CD4-positive, CD25-positive, alpha-beta regulatory T cell (primary cell): ENCODE measurements at places on chromosomes 5 and 9. TPM values are rescaled to one million over a fixed set of nuclear protein-coding genes. Genes with fewer than 3 reads are reported as not detected.

IFNB1 gene
- total RNA-seq: not detected

BSPRY gene
- total RNA-seq: 0.57 TPM

AK1 gene
- total RNA-seq: 84.7 TPM

MEGF10 gene
- not detected for total RNA-seq

ZFP2 gene
- 0.30 TPM for total RNA-seq

QSOX2 gene
- 16.6 TPM for total RNA-seq

ADAMTS19 gene
- not detected for total RNA-seq

PCDHA11 gene
- not detected for total RNA-seq

HDHD3 gene
- total RNA-seq: 14.3 TPM

AQP3 gene
- 140 TPM for total RNA-seq

CKMT2 gene
- total RNA-seq: not detected

CEP78 gene
- 39.8 TPM for total RNA-seq

SLC34A3 gene
- not detected for total RNA-seq

PPP3R2 gene
- total RNA-seq: not detected

KIF20A gene
- 0.91 TPM for total RNA-seq

PCDHB9 gene
- 0.07 TPM for total RNA-seq

GRCh38 chr9:97853844-97854695, 1.0 kb downstream of the FOXE1 start:
- no peak overlapping the region for H3K4me3 ChIP-seq
- peaks cover 45% of the 10 kb centered on the region for H3K4me1 ChIP-seq
- H3K27me3 ChIP-seq: peaks cover 46% of the 10 kb centered on the region
- DNase-seq: peak; percentile 60
- H3K36me3 ChIP-seq: no peaks in the 10 kb centered on the region

GRCh38 chr9:69885931-69886330, 65.3 kb downstream of the CFAP95 start:
- no peak for DNase-seq
- no peaks in the 10 kb centered on the region for H3K4me1 ChIP-seq

- no peak overlapping the region for H3K27ac ChIP-seq
- H3K27me3 ChIP-seq: peaks cover 6% of the 10 kb centered on the region
- H3K4me3 ChIP-seq: no peak overlapping the region
- DNase-seq: no peak
These were observed 24.7 kb upstream of the RANBP6 start for GRCh38 chr9:6040077-6040476.

DNA sequence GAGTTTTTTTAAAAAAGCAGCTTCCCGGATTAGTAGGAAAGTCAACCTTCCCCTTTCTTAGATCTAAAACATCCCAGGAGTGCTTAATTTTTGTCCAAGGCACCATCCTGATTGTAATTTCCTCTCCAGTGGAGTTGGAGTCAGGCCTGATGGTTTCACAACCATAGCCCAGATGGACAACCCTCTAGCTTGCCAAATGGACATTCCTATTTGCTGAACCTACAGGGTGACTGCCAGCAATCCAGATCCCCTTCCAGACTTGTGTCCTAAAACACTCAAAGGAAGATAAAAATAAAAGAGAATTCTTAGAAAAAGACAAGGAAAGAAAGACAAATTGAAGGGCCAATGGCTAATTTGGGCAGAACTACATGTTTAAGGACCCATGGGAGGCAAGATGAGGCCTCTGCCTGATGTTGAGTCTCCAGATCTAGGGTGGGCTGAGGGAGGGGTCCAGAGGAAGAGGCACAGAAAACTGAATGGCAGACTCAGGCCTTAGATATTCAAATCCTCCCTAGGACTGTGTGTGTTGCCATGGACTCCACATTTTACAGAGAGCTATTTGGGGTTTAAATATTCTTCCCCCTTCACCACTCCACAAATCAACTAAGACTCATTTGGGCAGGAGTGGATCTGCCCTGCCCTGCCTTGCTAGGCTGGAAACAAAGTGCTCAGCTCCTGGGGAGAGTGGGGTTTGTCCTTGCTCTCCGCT, 38.5 kb upstream of the SLC44A1 start:
- no peaks in the 10 kb centered on the region for H3K27me3 ChIP-seq
- H3K27ac ChIP-seq: no peak overlapping the region
- H3K36me3 ChIP-seq: no peaks in the 10 kb centered on the region
- no peak overlapping the region for H3K4me3 ChIP-seq
- H3K4me1 ChIP-seq: no peaks in the 10 kb centered on the region
- DNase-seq: no peak

DNA sequence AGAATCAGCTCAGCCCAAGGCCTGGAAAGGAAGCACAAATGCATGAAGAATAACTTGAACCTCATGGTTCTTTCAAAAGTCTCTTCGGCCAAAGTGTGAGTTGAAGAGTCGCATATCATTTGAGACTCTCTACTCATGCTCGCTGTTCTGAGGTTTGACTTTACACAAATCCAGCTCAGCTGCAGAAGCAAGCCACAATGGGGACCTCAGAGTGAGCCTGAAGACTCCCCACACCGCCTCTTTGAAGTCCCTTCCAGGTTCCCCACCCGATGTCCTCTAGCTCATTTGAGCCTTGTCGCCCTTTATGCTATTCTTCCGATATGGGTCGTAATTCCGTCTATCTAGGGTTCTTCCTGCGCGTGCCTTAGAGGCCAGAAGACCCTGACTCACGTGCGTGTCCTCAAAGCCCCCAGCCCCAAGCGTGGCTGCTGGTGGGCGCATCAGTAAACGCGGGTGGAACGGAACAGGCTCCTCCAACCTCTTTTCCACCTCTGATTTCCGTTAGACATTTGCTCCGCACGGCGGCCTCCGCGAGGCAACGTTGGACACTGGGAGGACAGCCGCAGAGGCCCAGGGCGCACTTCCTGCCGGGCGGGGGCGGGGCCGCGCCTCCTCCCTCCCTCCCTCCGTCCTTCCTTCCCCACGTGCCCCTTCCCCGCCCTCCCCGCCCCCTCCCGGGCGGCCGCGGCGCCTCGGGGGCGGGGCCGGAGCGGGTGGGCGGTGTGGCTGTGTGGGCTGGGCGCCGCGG, at the start of gene SNX30:
Gene SNX30 (plus strand): TSS at position 745 of the 748 bp plus-strand sequence. CDS start 242 bp downstream, outside the sequence.
- peak within 1 kb of the TSS; percentile 73 for H3K4me3 ChIP-seq
- H3K27me3 ChIP-seq: no peaks in the 10 kb centered on the region

DNA sequence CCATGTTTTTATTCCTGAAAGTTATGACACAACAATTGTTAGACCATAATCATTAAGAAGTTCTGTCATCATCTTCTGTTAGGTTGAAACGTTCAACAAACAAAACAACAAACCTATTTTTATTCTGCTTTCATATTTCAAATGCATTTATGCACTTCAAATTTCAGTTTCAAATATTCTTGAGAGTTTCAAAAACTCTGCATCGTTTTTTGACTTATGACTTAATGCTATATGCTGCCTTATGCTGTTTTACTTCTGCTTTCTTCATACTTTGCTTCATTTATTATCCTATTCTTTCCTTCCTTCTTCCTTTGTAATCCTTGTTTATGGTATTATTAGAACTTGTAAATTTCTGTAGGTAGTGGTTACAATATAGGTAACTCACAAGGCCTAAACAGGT, 95.0 kb downstream of the PCSK1 start:
- H3K27ac ChIP-seq: no peak overlapping the region
- H3K36me3 ChIP-seq: no peaks in the 10 kb centered on the region
- no peaks in the 10 kb centered on the region for H3K4me1 ChIP-seq
- peaks cover 24% of the 10 kb centered on the region for H3K27me3 ChIP-seq
- DNase-seq: no peak

- DNase-seq: peak; percentile 67
- peaks cover 7% of the 10 kb centered on the region for H3K36me3 ChIP-seq
- H3K4me3 ChIP-seq: peak within 1 kb of the TSS; percentile 72
- peak within 1 kb of the TSS; percentile 72 for H3K27ac ChIP-seq
- peaks cover 30% of the 10 kb centered on the region for H3K4me1 ChIP-seq
- peaks cover 5% of the 10 kb centered on the region for H3K27me3 ChIP-seq
These were observed at the start of gene ZBTB34 for GRCh38 chr9:126860077-126860756. Gene ZBTB34, plus strand, starts transcription at chr9:126860639. Its CDS starts 18,761 bp downstream, at chr9:126879400.

- H3K36me3 ChIP-seq: no peaks in the 10 kb centered on the region
- no peak for DNase-seq
- H3K4me3 ChIP-seq: no peak overlapping the region
- no peak overlapping the region for H3K27ac ChIP-seq
- no peaks in the 10 kb centered on the region for H3K27me3 ChIP-seq
- no peaks in the 10 kb centered on the region for H3K4me1 ChIP-seq
These were observed 449.2 kb upstream of the ACTBL2 start for GRCh38 chr5:57931807-57932206.

GRCh38 chr5:77844373-77844622, 68.2 kb upstream of the TBCA start:
- no peak for DNase-seq
- no peak overlapping the region for H3K27ac ChIP-seq
- H3K27me3 ChIP-seq: peaks cover 40% of the 10 kb centered on the region
- no peaks in the 10 kb centered on the region for H3K36me3 ChIP-seq

GRCh38 chr5:75510417-75510835, 1.0 kb downstream of the CERT1 start:
- H3K4me1 ChIP-seq: peaks cover 59% of the 10 kb centered on the region
- no peak for DNase-seq
- H3K36me3 ChIP-seq: no peaks in the 10 kb centered on the region
- no peaks in the 10 kb centered on the region for H3K27me3 ChIP-seq
- H3K27ac ChIP-seq: peak overlapping the region; percentile 82
- peak overlapping the region; percentile 89 for H3K4me3 ChIP-seq

DNA sequence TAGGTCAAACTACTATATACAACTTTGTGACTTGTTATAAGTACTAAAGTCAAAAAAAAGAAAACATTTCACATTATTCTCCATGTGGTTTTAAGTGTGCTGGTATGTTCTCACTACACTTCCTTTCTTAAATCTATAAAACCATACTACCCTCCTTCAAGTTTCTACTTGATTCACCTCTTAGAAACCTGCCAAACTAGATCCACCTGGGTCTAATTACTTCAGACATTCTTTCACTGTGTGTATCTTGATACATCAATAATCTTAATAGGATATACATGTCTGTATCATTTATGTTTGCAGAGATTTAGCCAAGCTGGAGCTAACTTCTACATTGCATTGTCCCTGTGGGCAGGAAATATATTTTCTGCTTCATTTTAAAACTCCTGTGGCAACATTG, 1012.6 kb downstream of the EFNA5 start:
- H3K4me3 ChIP-seq: no peak overlapping the region
- no peaks in the 10 kb centered on the region for H3K27me3 ChIP-seq
- no peak for DNase-seq
- no peak overlapping the region for H3K27ac ChIP-seq

- no peaks in the 10 kb centered on the region for H3K36me3 ChIP-seq
- H3K4me3 ChIP-seq: no peak overlapping the region
- no peaks in the 10 kb centered on the region for H3K27me3 ChIP-seq
- no peaks in the 10 kb centered on the region for H3K4me1 ChIP-seq
- no peak for DNase-seq
These were observed 11.3 kb downstream of the GDA start for GRCh38 chr9:72160446-72161123.

DNA sequence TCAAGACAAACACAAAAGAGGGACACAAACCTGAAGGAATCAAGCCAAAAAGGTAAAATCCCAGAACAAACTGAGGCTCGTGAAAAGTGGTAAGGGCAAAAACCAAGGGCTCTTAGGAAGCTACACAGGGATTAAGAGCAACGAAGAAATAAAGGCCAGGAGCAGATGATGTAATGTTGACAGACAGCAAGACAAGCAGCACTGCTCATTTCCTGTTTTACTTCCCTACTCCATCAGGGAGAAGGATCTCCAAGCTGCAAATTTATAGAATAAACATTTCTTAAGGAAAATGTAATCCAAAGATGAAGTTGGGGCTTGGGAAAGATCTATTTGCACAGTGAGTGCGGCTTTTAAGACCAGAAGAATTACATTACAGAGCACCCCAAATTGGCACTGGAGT, 182.3 kb upstream of the MAP1B start:
- no peaks in the 10 kb centered on the region for H3K4me1 ChIP-seq
- peaks cover 2% of the 10 kb centered on the region for H3K27me3 ChIP-seq
- H3K4me3 ChIP-seq: no peak overlapping the region
- H3K36me3 ChIP-seq: no peaks in the 10 kb centered on the region
- H3K27ac ChIP-seq: no peak overlapping the region

- H3K4me1 ChIP-seq: no peaks in the 10 kb centered on the region
- H3K27ac ChIP-seq: no peak overlapping the region
- no peak overlapping the region for H3K4me3 ChIP-seq
- no peaks in the 10 kb centered on the region for H3K36me3 ChIP-seq
These were observed 236.1 kb downstream of the MARCHF11 start for GRCh38 chr5:15943487-15943886.

GRCh38 chr5:116388564-116389258, 185.9 kb downstream of the SEMA6A start:
- no peak overlapping the region for H3K4me3 ChIP-seq
- no peaks in the 10 kb centered on the region for H3K36me3 ChIP-seq
- no peaks in the 10 kb centered on the region for H3K27me3 ChIP-seq
- H3K27ac ChIP-seq: no peak overlapping the region

- no peaks in the 10 kb centered on the region for H3K4me1 ChIP-seq
- no peaks in the 10 kb centered on the region for H3K36me3 ChIP-seq
- no peak overlapping the region for H3K27ac ChIP-seq
- DNase-seq: no peak
- H3K4me3 ChIP-seq: no peak overlapping the region
These were observed 174.5 kb upstream of the ADAMTSL1 start for GRCh38 chr9:18299449-18299848.
